ENCODE measurements at places on chromosomes 3 and 15.

- DNase-seq, result no peak
These were observed 9.0 kb downstream of the PLCL2 start for GRCh38 chr3:16893618-16894200.

DNA sequence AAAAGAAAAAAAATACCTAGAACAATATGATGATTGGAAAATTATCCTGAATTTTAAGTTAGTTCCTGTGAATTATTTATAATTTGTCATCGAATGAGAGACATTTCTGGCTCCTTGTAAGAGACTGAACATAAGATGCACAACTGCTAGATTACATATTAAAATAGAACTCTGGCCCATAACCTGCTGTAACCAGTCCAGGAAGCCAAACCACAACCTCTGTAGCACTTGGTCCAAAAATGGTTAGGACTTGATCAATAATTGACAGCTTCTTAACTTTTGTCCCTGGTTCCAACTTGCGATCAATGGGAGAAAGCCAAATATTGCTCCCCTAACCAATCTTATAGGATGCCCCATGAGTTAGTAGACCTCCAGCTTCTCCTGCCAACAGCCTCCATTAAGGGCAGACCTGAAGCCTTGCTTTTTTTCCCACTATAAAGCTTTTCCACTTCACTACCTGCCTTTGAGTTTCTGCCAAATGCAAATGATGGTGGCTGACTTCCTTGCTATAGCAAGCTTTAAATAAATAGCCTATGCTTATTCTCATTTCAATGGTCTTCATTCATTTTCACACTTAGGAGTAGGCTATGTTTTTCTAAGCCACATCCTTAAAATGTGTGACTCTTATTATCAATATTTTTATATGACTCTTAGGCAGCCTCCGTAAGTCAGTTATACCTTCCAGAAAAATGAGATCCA is 224.0 kb upstream of the ARHGEF26 start:
- DNase-seq, result no peak

DNA sequence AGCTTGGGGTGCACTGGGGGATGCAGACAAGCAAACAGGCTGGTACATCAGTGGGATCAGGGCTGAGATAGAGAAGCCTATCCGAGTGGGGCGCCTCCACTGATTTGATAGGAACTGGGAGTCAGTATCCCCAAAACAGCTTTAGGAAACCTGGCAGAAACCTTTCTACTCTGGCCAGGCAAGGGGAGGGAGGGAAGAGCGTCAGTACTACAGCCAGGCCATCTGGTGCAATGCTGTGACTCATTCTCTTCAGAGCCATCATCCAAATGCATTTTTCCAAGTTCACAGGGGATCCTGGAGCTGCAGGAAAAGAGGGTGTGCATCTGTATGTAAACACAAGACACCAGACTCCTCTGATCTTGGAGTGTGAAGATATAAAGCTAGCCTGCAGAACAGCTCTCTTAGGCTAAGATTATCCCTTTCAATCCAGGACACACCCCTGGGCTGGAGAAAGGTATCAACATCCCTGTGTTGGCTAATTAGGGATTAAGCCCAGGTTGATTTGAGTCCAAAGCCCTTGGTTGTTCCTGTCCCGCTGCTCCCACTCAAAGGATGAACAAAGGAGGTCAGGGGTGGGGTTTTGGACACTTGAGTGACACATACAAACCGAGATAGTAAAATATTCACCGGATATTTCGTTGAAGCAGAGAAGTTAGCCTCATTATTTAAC is 9.3 kb downstream of the GALNT15 start:
- no peak for DNase-seq

DNA sequence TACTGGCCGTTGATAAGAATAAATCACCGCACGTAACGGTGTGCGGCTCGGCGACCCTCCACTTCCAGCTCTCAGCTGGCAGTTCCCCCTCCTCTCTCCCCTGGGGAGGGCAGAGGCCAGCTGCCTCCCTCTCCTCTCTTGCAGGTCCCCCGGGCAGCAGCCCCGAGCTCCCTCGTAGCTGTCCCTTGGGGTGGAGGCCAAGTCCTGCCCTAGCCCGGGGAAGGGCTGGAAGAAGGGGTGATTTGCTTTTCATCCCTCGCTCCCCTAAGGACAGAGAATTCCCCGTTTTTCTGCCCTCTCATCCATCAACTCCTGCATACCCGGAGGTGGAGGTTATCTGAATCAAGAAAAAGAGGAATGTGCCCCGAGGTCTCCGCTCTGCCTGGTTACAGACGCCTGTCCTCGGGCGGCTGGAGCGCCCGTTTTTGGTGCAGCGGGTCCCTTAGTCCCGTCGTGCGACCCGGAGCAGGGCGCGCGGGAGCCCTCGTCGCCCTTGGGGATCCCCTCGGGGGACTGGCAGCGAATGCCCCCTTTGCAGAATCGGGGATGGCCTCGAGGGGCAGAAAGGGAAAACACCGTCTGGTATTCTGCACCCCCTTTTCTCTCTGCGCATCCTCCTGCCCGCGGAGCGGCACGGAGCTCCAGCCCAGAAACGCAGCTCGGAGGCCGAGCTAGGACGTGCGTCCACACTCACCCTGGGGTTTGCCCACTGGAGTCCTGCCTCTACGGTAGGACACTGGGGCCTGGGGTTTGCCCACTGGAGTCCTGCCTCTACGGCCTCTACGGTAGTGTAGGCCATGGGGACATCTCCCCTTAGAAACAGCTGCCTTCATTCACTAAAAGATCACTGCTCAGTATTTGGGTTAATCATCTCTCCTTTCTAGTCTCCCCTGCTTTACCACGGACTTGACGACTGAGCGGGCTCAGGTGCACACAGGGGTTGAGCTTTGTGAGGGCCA is 2.2 kb downstream of the PTPRG start:
- DNase-seq, result no peak

GRCh38 chr15:77527164-77527778 is 105.4 kb downstream of the LINGO1 start:
- no peak for DNase-seq

DNA sequence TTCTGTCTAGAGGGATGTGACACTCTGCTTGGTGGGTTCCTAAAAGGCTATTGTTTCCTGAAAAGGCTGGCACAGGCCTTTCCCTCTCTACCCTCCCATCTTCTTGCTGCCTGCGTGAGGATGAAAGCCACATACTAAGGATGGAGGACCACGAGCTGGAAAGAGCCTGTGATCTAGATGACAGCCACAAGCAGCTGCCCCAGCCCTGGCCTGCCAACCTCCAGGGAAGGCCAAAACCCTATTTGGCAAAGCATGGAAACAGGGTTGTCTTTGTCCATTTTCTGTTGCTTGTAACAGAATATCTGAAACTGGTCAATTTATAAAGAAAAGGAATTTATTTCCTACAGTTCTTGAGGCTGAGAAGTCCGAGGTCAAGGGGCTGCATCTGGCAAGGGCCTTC is 144.5 kb downstream of the FBLN2 start:
- no peak for DNase-seq

GRCh38 chr3:107660306-107660976 is 137.7 kb downstream of the BBX start:
- no peak for DNase-seq

- no peak for DNase-seq
These were observed 90.2 kb upstream of the LMOD3 start for GRCh38 chr3:69212411-69213160.

- DNase-seq, result no peak
These were observed 203.9 kb downstream of the TLE3 start for GRCh38 chr15:69893863-69894262.

DNA sequence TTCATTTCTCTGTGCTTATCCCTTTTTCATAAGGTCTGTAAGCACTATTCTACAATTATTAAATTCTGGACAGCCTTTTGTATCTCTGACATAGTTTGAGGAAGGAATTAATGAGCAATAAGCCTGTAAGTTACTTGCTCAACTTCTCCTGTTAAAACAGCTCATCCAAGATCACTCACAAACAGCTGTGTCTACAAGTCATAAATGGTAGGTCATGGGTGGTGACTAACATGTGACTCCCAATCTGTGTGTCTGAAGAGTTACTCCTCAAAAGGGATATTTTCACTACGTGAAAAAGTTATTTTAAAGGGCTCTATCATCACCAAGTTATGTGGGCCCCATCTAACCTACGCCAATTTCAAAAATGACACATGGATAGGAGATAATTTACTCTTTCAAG is 145.2 kb upstream of the CBLB start:
- DNase-seq, result no peak

- DNase-seq, result no peak
These were observed 22.5 kb downstream of the UPK1B start for GRCh38 chr3:119195911-119196310.

DNA sequence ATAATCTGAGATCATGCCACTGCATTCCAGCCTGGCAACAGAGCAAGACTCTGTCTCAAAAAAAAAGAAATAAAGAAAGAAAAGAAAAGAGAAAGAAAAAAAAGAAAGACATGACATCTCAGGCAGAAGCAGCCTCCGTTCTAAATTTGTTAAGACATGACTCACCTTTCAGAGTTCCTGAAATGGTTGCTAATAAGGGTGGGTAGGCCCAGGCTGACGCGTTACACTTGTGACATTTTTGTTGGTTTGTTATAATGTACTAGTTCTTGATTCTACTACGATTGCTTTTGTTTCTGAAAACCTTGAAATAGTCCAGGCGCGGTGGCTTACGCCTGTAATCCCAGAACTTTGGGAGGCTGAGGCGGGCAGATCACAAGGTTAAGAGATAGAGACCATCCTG is 21.0 kb downstream of the SLC25A20 start:
- DNase-seq, result no peak

DNA sequence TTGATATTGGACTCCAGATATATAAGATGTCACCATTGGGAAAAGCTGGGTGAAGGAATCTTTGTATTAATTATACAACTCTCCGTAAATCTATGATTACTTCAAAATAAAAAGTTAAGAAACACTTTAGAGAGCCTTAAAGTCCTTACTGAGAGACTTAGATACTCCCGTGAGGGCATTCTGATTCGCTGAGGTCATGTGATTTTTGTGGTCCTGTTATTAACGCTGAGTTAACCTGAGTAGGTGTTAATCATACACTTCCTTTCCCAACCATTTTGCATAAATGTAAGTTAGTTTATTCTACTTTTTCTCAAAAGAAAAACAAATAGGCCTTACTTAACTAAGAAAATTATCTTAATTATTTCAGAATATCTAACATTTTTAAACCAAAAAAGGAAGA is 67.1 kb upstream of the LMOD3 start:
- DNase-seq, result no peak

DNA sequence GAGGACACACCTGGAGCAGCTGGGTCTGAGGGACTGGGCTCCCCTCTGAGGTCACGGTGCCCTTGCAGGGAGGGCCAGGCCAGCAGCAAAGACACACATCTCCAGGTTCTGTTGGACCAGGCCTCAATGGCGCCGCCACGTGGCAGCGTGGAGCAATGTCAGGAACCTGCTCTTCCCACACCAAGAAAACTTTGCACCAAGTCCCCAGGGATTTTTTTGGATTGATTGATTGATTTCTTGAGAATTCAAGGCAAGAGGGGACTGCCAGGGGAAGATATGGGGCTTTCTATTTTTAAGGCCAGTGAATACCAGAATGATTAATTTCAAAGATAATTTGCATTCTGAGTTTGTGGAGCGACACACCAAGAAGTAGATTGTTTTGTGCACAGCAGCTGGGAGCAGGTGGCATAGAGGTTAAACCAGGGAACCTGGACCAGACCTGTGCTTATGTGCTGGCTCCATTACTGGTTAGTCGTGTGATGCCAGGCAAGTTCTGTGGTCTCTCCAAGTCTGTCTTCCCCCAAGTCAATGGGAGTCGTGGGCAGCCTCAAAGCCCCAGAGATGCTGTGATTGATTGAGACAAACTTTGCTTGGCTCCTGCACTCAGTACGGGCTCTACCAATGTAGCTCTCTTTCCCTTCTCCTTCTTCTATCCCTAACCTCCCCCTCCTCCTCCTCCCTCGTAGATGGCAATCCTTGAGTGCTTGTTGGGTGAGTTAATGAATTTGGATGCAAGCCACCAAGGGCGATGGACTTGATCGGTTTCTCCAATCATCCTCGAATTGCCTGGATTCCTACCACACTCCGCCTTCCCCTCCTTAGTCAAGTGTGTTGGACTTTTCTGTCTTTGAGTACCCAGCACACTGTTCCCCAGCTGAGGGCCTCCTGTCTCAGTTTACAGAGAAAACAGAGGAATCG is 96.2 kb upstream of the TRPM1 start:
- peak; percentile 17 for DNase-seq

DNA sequence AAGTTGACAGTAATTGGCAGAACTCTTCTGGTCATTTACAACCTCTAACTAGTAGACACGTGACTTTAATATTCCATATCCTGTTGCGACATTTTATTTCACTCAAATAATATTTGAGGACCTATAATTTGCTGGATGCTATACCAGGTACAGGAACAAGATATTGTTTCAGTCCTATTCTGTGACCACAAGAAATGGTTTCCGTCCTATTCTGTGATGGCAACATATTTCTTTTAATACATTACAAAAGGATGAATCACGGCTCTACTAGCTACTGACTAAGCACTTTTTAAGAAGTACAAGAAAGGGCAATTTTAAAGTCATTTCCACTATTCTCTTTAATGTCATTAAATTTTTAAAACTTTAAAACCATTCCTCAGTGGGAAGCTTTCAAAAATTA is 400.2 kb downstream of the CNTN3 start:
- DNase-seq, result no peak

GRCh38 chr3:106239195-106239697 is 370.4 kb upstream of the CBLB start:
- no peak for DNase-seq

All from stimulated activated CD4-positive, alpha-beta T cell treated with anti-CD3 and anti-CD28 coated beads, Interleukin-1b, Interleukin-23, amount 100 ng/mL, for 1 hour (primary cell).